NCI-H1048 (cell line): ENCODE measurements at places on chromosomes 7 and 10.

DNA sequence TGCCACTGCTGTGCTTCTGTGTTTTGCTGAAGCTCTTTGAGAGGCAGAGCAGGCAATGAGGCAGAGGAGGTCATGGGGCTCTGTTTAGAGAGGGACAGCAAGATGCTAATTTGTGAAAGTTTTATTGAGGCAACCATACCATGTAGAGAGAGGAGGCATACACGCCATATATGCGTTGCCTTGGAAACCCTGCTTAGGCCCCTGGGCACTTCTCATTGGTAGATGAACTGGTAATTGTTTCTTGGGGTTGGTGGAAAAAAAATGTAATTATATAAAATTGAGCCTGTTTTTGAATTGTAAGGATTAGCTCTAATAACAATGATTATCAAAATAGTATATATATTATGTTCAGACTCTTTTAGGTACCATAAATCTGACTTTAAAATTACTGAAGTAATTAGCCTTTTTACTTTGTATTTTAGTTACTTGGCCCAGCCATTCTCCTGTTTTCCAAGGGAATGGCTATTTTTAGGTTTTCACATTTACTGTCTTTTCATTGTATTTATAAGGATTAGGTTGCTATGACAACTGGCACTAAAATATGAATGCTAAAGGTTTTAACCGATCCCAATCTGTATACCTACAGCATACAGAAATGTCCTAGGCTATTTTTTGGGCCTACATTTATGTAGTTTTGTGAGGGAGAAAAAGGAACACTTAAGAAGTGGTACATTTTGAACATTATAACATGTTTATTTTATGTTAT is 52.4 kb downstream of the BZW2 start:
- no peak for DNase-seq

GRCh38 chr10:31135171-31135570 is 103.5 kb upstream of the ZNF438 start:
- no peak for DNase-seq

GRCh38 chr10:43391496-43391895 is 17.5 kb downstream of the HNRNPF start:
- DNase-seq, result no peak

GRCh38 chr10:77500754-77501151 is 136.9 kb downstream of the KCNMA1 start:
- no peak for DNase-seq

DNA sequence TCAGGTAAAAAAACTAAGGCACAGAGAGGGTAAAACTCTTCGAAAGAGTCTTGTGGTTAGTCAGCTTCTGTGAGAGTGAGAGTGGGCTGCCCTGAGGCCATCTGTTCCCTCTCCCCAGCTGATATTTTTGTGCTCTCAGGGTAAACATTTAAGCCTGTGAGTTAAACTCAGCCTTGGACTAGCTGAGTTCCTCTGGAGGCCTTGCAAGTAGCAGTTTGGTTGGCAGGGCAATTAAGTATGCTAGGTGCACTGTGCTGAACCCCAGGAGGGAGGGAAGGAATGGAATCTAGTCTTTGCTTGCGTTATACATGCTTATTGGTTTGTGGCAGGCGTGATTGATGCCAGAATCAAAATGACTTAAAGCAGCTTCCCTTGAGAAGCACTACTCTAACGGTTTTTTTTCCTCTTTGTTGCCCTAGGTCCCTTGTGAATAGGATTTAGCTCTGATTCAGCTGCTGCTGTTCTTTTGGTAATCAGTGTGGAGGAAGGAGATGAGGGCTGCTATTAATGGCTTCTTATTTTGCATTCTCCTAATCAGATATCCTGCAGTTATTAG is 140.2 kb downstream of the AUTS2 start:
- no peak for DNase-seq

GRCh38 chr10:42865716-42866114 is 83.1 kb downstream of the BMS1 start:
- DNase-seq, result no peak

- no peak for DNase-seq
Measured at GRCh38 chr10:50604049-50604640, 19.6 kb downstream of the SGMS1 start.

- DNase-seq, result no peak
Measured at GRCh38 chr10:3704565-3705325, 80.3 kb downstream of the KLF6 start.

DNA sequence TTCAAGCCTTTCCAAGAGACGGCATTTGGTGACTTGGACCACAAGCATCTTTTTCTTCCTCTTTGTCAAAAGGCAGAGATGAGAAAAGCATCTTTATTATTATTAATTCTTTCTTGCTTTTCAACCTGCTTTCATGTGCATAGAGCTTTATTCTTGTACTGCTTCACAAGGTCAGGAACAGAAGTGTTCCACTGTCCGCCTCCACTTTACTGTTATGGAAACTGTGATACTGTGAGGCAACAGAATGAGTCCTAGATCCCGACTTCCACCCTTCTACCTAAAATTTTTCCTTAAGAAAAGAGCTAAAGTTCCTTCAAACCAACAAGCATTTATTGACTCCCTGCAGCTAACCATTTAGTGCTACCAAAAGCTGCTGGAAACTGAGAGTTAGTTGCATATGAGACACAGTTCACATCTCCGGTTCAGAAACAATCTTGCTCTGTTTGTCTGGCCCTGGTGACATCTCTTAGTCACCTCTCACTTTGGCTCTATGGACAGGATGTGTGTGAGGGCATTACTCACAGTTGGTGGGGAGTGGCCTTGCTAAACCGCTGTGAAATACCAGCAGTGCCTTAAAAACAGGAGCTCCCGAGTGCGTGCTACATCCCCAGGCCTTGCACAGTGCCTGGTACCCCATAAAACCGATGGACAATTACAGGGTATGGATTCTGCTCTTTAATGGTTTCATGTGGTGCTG is 77.1 kb upstream of the TRIL start:
- no peak for DNase-seq

- DNase-seq, result no peak
Measured at GRCh38 chr10:30581779-30582380, 47.7 kb downstream of the LYZL2 start.

GRCh38 chr7:82319674-82320118 is 123.9 kb downstream of the CACNA2D1 start:
- no peak for DNase-seq
